HuH-7 (cell line): ENCODE measurements at places on chromosomes 1 and 21.

DNA sequence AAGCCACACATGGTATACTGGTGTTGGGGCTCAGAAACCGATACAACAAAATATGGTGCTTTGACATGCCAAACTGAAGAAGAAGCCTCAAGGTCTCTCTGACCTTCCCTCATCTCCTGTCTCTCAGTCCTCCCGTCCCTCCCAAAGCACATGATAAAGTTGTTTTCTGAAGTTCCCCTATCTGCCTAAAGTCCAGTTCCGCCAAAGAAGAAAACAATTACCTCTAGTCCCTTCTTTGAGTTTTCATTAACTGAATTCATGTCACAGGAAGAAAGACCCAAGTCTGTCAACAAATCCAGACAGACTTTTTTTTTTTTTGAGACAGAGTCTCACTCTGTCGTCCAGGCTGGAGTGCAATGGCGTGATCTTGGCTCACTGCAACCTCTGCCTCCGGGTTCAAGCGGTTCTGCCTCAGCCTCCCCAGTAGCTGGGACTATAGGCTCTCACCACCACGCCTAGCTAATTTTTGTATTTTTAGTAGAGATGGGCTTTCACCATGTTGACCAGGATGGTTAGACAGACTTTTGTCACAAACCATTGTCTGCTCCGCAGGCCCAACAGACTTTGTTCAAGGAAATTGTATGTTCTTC lies 32.2 kb upstream of the SLC2A1 start:
- no peak for DNase-seq

DNA sequence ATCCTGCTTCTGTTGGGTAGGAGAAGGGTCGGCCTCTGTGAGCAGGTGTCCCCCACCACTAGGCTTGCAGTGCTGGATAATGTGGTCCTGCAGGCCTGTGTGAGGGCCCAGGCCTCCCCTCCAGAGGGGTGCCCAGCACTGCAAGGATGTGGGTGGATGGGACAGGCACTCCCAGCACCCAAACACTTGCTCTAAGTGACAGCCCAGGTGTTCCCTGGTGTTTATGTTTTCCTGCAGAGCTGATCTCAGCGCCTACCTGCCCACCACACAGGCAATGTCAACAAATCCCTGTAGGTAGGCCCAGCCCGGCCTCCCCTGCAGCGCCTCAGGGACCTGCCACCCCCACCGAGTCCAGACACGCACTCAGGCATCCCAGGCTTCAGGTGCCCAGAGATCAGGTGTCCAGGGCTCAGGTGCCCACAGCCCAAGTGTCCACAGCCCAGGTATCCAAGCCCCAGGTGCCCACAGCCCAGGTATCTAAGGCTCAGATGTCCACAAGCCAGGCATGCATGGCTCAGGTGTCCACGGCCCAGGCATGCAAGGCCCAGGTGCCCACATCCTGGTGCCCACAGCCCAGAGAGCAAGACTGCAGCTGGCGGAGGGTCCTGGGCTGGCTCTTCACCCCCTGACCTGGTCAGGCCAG lies 59.2 kb downstream of the WNT9A start:
- DNase-seq = no peak

- no peak for DNase-seq
Measured at GRCh38 chr1:29256979-29257804, 20.9 kb downstream of the PTPRU start.

- no peak for DNase-seq
Measured at GRCh38 chr1:80241566-80241965, 1235.0 kb upstream of the ADGRL4 start.

DNA sequence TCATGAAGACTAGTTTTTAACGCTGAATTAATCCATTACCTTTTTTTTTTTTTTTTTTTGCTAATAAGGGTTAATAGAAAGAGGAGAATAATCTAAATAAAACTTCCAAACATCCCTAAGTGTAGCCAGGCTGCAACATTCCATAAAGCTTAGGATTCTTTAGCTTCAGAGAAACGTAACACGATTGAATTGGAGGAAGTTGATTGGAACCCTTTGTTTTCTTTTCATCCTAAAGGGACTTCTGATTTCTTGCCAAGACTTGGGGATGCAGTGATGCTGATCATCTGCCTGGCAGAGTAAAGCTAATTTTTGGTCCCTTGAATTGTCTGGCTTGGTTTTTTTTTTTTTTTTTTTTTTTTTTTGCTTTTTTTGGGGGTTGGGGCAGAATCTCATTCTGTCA lies 142.9 kb downstream of the VPS13D start:
- DNase-seq = no peak

DNA sequence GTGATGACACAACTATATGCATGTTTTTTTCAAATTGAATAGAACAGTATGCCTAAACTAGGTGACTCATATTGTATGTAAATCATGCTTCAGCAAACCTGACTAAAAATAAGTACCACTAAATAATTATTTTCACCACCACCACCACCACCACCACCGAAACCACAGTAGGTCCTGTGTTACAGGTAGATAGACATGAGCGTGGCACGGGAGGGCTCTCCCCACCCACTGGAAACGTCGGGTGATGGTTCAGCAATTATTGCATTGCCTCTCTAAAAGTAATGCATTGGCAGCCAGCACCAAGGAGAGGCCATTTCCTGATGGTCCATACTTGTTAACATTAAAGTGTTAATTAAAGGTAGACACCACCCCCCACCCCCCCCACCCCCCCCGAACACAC lies 297.0 kb upstream of the NCAM2 start:
- DNase-seq = no peak
